T-helper 17 cell (primary cell): ENCODE measurements at places on chromosomes 7 and 10. TPM values are rescaled to one million over a fixed set of nuclear protein-coding genes. Genes with fewer than 3 reads are reported as not detected.

Gene NCF1
- 14.6 TPM for total RNA-seq

Gene CCT6A
- 58.4 TPM for total RNA-seq

Gene AKR1E2
- total RNA-seq: 6.8 TPM

Gene ASIC3
- total RNA-seq: 6.7 TPM

Gene TAS2R5
- total RNA-seq: 0.90 TPM

Gene ASB15
- not detected for total RNA-seq

Gene SERPINE1
- total RNA-seq: 0.32 TPM

Gene RAB11FIP2
- 29.5 TPM for total RNA-seq

Gene CHST15
- total RNA-seq: 3.3 TPM

Gene MKI67
- total RNA-seq: 1.3 TPM

Gene PRSS37
- not detected for total RNA-seq

Gene NKX6-2
- not detected for total RNA-seq

Gene FOXI2
- not detected for total RNA-seq
